ENCODE measurements at places on chromosomes 4 and X. TPM values are rescaled to one million over a fixed set of nuclear protein-coding genes. Genes with fewer than 3 reads are reported as not detected.

DNA sequence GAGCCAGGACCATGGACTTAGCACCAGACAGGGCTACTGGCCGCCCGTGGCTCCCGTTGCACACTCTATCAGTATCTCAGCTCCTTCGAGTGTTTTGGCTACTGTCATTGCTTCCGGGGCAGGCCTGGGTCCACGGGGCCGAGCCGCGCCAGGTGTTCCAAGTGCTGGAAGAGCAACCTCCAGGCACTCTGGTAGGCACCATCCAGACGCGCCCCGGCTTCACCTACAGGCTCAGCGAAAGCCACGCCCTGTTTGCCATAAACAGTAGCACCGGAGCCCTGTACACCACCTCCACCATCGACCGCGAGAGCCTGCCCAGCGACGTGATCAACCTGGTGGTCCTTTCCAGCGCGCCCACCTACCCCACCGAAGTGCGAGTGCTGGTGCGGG lies 1.6 kb downstream of the FAT4 start:
- H3K27me3 ChIP-seq, result peaks cover 63% of the 10 kb centered on the region
- H3K27ac ChIP-seq, result no peak overlapping the region
- peak overlapping the region; percentile 70 for H3K4me3 ChIP-seq
- peak; percentile 10 for DNase-seq
- H3K36me3 ChIP-seq, result no peaks in the 10 kb centered on the region

Gene HSPA4L
- 3.0 TPM for total RNA-seq

- H3K4me3 ChIP-seq, result no peak overlapping the region
- H3K27me3 ChIP-seq, result no peaks in the 10 kb centered on the region
- no peaks in the 10 kb centered on the region for H3K4me1 ChIP-seq
- no peak overlapping the region for H3K27ac ChIP-seq
- DNase-seq, result no peak
Observed at GRCh38 chr4:34181311-34181841, 2062.9 kb downstream of the ARAP2 start.

DNA sequence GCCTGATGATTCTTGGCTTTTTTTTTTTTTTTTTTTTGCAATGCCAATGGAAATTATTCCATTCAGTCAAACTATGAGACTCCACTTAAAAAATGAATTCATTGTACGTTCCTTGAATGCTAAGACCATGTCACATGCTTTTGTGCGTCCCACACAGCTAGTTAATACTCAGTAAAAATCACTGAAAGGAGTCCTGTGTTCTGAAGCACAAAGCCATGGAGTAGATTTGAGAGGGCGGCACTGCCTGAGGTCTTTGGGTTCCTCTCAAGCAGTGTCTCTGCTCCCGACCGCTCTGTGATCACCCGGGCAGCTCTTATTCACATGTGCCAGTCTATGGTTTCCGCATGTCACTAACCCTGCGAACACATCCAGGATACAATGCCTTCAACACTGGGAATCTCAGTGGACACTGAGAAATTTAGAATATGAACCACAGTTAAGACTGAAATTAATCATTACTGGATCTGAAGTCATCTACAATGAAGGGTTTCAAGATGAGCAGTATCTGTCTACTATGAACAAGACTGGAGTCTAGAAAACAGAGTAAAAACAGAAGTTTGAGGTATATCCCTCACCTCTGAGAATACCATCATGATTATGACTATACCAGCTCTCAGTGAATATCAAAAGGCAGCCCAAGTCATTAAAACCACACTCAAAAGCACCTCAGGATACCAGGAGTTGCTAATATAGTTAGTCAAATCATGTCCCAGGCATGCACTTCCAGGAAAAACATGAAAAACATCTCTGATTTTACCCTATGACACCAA lies 193.0 kb downstream of the MGST2 start:
- H3K4me3 ChIP-seq, result no peak overlapping the region
- DNase-seq, result peak; percentile 39
- peak overlapping the region; percentile 38 for H3K27ac ChIP-seq
- no peaks in the 10 kb centered on the region for H3K36me3 ChIP-seq

Gene BOD1L1
- total RNA-seq, result 25.5 TPM

DNA sequence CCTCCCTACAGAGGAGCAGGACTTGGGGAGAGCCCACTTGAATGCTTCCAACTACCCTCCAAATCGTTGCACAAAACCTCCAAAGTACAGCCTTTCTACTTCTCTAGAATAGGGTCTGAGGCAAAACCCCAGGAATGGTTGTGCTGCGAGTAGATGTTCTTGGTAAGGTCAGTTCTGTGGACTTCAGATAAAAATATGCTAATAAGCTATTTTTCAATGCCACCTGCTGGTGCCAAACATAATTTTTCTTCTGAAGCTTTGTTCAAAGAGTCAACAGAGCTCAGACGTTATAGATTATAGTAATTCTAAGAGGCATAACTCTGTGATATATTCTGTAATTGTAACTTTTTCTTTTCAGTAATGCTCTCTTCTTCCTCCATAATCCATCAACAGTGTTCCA lies 425.7 kb downstream of the GPAT3 start:
- H3K27me3 ChIP-seq, result no peaks in the 10 kb centered on the region
- H3K4me3 ChIP-seq, result no peak overlapping the region
- no peak overlapping the region for H3K27ac ChIP-seq

DNA sequence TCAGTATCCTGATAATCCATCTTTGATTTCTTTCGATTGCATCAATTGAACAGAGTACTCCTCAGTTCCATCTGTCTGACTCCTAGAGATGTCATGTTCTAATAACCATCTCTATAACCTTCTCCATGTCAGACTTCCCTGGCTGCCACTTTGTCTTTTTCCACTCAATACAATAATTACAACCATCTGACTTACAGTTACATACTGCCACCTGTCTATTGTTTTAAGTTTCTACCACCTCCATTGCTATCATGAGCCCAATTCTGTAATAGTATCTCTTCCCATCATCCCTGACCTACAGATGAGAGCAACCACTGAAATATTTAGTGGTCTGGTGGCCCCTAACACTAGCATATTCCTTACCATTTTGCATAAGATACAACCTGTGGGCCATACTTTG lies 439.2 kb upstream of the FAM47C start:
- H3K27ac ChIP-seq, result no peak overlapping the region
- no peaks in the 10 kb centered on the region for H3K27me3 ChIP-seq
- DNase-seq, result no peak
- H3K4me1 ChIP-seq, result no peaks in the 10 kb centered on the region
- H3K36me3 ChIP-seq, result no peaks in the 10 kb centered on the region
- no peak overlapping the region for H3K4me3 ChIP-seq

DNA sequence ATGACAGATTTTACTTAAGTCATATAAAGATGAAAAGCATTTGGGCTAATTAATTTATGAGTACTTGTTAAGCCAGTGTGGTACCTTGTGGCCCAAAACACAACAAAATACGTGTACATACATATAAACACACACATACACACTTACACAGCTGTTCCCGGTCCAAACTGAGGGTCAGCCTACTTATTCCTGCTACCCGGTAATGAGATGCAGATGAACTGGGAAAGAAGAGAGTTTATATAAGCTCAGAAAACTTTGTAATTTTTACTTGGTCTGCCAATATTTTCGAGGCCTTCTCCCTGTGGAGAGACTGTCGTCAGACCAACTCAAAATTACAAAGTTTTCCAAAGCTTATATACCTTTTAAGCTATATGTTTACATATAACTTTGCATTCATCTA lies 25.8 kb upstream of the PBDC1 start:
- peaks cover 11% of the 10 kb centered on the region for H3K4me1 ChIP-seq
- no peak for DNase-seq
- H3K27me3 ChIP-seq, result no peaks in the 10 kb centered on the region
- no peaks in the 10 kb centered on the region for H3K36me3 ChIP-seq
- H3K27ac ChIP-seq, result no peak overlapping the region

Gene SERPINA7
- total RNA-seq, result not detected

- no peaks in the 10 kb centered on the region for H3K27me3 ChIP-seq
- H3K4me1 ChIP-seq, result peaks cover 27% of the 10 kb centered on the region
- H3K27ac ChIP-seq, result peak overlapping the region; percentile 95
- H3K4me3 ChIP-seq, result peak overlapping the region; percentile 89
Observed at GRCh38 chrX:130170752-130171445, 863 bp upstream of the RAB33A start.

Gene TMEM156
- total RNA-seq, result 28.4 TPM

Gene SPANXD
- not detected for total RNA-seq

DNA sequence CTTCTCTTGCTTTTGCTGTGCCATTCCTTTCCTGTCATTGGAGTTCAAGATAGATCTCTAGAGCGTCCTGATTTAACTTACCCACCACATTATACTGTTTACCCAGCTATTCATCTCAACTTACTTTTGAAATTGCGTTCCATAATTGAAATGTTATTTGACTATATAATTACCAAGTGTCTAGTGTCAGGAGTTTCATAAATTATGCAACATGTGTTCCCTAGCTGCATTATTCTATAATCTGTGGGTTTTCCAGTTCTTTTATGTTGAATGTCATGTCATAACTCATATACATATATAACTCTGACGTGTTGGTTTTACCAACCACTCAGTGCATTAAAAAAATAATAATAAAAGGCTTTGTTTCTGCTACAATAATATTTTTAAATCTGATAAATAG lies 285.9 kb upstream of the ARSJ start:
- no peaks in the 10 kb centered on the region for H3K27me3 ChIP-seq
- no peak for DNase-seq
- no peak overlapping the region for H3K4me3 ChIP-seq
- no peaks in the 10 kb centered on the region for H3K4me1 ChIP-seq
- H3K36me3 ChIP-seq, result no peaks in the 10 kb centered on the region

Gene LRIT3
- total RNA-seq, result 0.14 TPM

GRCh38 chr4:8765631-8766590 lies 105.7 kb downstream of the HMX1 start:
- H3K4me1 ChIP-seq, result no peaks in the 10 kb centered on the region
- no peaks in the 10 kb centered on the region for H3K27me3 ChIP-seq
- H3K4me3 ChIP-seq, result no peak overlapping the region
- no peak overlapping the region for H3K27ac ChIP-seq
- no peak for DNase-seq

Gene ITGB1BP2
- total RNA-seq, result 4.8 TPM

DNA sequence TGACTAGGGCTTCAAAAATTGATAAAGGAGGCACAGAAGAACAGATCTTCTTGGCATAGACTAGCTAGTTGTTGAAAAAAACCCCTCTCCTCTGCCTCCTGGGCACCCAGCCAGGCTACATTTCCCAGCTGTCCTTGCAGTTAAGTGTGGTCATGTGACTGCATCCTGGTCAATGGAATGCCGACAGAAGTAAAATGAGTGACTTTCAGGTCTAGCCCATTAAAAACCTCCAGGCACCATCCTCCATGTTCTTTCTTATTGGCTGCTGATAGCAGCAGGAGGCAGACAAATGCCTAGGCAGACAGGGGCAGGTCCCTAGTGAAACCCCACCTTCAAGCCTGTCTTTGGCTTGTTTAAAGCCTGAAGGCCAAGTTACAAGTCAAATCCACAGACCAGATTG lies 35.3 kb downstream of the ATXN3L start:
- H3K27ac ChIP-seq, result no peak overlapping the region
- no peaks in the 10 kb centered on the region for H3K27me3 ChIP-seq
- H3K4me1 ChIP-seq, result peaks cover 3% of the 10 kb centered on the region
- H3K4me3 ChIP-seq, result no peak overlapping the region
- H3K36me3 ChIP-seq, result no peaks in the 10 kb centered on the region
- DNase-seq, result no peak

- H3K36me3 ChIP-seq, result no peaks in the 10 kb centered on the region
- no peaks in the 10 kb centered on the region for H3K4me1 ChIP-seq
- no peak for DNase-seq
- H3K27ac ChIP-seq, result no peak overlapping the region
Observed at GRCh38 chr4:83785891-83786290, 250.0 kb downstream of the GPAT3 start.

DNA sequence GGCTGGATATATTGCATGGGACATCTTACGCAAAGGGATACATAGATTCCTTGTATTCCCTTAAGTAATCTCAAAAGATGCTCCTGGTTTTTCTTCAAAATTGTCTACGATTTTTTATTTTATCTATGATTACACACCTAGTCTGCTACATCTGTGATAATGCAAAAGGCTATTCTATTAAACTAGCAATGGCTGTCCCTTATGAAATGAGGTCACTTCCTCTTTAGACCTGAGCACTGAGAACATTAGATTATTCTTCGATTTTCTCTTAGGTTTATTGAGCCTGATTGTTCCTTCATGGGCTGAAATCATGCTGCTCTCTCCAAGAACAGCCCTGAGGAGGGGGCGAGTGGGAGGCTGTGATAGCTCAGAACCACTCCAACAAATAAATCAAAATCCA lies 126.8 kb upstream of the ENPP6 start:
- peak overlapping the region; percentile 9 for H3K4me3 ChIP-seq
- DNase-seq, result no peak
- H3K27me3 ChIP-seq, result no peaks in the 10 kb centered on the region
- H3K4me1 ChIP-seq, result peaks cover 21% of the 10 kb centered on the region
- H3K27ac ChIP-seq, result no peak overlapping the region
- H3K36me3 ChIP-seq, result no peaks in the 10 kb centered on the region

Gene APBB2
- 1.7 TPM for total RNA-seq

DNA sequence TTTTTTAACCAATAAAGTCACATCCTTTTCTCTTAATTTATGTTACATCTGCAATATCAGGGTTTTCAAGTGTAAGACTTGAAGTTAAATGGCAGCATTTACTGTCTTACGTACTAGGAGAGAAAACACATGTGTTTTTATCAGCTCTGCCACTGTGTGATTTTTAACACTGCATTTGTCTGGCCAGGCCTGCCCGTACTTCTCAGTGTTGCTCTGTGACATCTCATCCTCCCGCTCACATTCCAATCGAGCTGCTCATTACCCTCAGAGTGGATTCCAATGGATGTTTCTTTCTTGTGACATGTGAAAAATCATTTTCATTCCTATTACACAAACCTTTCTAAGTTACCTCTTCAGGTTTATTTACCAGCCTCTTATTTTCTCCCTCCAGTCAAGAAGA lies 420.3 kb downstream of the FAT4 start:
- DNase-seq, result no peak
- no peaks in the 10 kb centered on the region for H3K27me3 ChIP-seq
- H3K4me3 ChIP-seq, result no peak overlapping the region

DNA sequence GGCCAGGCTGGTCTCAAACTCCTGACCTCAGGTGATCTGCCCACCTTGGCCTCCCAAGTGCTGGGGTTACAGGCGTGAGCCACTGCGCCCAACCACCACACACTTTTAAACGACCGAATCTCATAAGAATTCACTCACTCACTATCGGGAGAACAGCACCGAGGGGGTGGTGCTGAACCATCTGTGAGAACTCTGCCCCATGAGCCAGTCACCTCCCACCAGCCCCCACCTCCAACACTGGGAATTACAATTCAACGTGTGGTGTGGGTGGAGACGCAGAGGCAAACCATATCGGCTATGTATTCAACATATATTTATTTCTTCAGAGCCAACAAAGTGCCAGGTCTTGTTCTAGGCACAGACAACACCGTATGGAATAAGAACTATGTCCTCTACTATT lies 3.6 kb downstream of the TLR3 start:
- H3K27me3 ChIP-seq, result no peaks in the 10 kb centered on the region
- peaks cover 15% of the 10 kb centered on the region for H3K4me1 ChIP-seq
- H3K27ac ChIP-seq, result no peak overlapping the region
- H3K36me3 ChIP-seq, result no peaks in the 10 kb centered on the region
